ENCODE measurements at places on chromosomes 2 and 18.

DNA sequence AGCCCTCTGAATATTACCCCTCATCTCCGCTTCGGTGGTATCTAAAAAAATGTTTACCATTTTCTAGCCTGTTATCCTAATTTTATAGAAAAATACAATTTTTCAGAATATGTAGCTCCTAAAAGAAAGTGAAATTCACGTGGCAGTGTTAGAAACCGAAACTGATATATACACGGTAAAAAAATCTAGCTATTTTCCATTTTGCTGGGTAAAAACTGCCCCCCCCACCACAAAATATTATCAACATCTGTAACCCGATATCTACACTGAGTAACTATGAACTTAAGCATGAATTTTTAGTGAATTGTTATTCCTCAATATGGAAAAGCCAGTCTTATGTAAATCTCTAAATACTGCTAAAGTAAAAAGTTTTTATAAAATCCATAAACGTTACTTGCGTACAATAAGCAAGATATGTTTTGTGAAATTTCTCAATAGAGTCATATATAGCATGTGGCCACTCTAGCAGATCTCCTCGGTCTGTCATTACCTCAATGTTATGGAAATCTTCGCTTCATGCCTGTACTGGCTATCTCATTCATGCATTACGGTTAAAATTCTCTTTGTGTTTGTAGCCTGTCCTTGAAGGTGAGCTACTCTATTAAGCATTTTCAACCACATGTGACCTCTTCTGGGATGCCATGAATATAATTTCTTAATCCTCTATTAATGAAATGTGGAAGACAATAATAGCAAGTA is 524.2 kb downstream of the TRIB2 start:
- no peak for DNase-seq

- no peak for DNase-seq
These were observed 348.9 kb downstream of the RND3 start for GRCh38 chr2:150138587-150138986.

GRCh38 chr2:121049950-121050585 is 234.9 kb downstream of the TFCP2L1 start:
- DNase-seq = no peak

GRCh38 chr2:240806006-240806405 is 14.0 kb downstream of the KIF1A start:
- DNase-seq = no peak
